NCI-H1417 (cell line): ENCODE measurements at places on chromosomes 12 and 14.

- DNase-seq, result no peak
Observed at GRCh38 chr12:114704096-114704495, 20.1 kb upstream of the TBX3 start.

DNA sequence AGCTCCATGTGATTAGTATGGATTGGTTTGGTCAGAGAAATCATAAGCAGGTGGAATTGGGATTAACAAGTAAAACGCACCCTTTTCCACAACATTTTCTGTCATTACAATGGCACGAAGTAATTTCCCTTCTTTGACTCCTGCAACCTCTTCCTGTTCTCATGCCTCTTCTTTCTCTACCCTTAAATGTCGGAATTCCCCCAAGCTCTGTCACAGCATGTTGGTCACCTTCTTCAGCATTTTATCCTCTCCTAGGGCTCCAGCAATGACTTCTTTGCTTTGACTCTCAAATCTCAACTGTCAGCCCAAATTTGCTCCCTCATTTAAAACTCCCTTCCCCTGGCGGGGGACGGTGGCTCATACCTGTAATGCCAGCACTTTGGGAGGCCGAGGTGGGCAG lies 5.3 kb upstream of the GRIP1 start:
- no peak for DNase-seq

- DNase-seq, result no peak
Observed at GRCh38 chr12:76680940-76681339, 83.0 kb upstream of the ZDHHC17 start.

DNA sequence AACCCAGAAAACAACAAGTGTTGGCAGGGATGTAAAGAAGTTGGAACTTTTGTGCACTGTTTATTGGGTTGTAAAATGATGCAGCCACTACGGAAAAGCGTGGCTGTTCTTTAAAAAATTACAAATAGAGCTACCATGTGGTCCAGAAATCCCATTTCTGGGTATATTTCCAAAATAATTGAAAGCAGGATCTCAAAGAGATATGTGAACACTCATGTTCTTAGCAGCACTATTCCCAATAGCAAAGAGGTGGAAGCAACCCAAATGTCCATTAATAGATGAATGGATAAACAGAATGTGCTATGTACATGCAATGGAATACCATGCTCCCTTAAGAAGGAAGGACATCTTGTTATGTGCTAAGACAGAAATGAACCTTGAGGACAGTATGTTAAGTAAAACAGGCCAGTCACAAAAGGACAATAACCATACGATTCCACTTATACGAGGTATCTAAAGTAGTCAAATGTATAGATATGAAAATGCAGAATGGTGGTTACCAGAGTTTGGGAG lies 249.5 kb downstream of the PHLDA1 start:
- no peak for DNase-seq

DNA sequence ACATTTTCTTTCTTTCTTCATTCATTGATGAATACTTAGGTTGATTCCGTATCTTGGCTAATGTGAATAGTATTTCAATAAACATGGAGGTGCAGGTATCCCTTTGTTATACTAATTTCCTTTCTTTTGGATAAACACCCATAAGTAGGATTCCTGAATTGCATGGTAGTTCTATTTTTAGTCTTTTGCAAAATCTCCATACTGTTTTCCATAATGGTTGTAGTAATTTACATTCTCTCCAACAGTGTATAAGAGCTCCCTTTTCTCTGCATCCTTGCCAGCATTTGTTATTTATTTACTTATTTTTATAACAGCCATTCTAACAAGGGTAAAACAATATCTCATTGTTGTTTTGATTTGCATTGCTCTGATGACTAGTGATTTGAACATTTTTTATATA lies 36.6 kb downstream of the PIK3C2G start:
- no peak for DNase-seq
